ENCODE measurements at places on chromosomes 7 and 10.

GRCh38 chr10:23694921-23695824 is 256.3 kb downstream of the OTUD1 start:
- DNase-seq, result no peak

- no peak for DNase-seq
Measured at GRCh38 chr10:14433147-14433546, 102.4 kb upstream of the FRMD4A start.

DNA sequence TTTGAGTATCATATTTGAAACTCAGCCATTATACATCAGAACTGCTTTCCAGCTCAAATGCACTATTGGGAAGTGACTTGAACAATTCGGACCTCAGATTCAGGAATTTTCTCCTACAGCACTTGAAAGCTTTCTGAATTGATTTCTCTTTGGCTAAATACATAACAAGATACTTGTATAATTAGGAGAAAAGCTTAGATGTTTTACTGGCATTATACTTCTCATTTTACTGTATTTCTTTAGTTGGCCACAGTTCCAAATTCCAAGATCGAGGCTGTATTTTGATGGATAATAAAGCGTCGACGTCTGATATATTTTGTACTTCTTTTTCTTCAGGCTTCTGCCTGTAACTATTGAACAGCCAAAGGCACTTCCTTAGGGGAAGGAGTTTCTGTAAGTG is 26.7 kb upstream of the LYZL2 start:
- DNase-seq, result no peak

DNA sequence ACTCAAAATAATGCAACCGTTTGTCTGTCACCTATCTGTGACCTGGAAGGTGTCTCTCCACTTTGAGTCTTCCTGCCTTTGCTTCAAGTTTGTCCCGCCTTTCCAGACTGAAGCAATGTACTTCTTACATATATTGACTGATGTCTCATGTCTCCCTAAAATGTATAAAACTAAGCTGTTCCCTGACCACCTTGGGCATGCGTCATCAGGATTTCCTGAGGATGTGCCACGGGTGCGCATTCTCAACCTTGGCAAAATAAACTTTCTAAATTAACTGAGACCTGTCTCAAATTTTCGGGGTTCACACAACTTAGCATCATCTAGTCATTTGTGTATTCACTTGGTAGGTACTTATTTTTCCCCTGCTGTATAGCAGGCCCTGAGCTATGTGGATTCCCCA is 65.3 kb upstream of the JCAD start:
- DNase-seq, result no peak

DNA sequence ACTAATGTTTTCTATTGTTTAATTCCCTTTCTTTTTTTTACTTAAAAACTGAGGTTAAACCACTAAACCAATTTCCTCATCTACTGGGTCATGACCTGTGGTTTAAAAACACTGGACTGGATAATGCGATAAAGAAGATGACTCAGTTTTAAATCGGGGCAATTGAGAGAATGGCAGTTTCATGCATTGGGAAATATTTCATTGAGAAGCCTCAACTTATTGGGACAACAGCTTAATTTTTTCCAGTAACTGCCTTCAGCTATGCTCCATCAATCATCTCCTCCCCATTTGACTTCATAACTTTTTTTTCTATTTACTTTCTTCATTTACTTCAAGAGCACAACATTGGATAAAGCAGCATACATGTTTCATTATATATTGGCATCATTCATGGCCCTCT is 61.8 kb upstream of the MET start:
- DNase-seq, result no peak

- no peak for DNase-seq
Measured at GRCh38 chr10:131363416-131363815, 51.9 kb upstream of the TCERG1L start.

DNA sequence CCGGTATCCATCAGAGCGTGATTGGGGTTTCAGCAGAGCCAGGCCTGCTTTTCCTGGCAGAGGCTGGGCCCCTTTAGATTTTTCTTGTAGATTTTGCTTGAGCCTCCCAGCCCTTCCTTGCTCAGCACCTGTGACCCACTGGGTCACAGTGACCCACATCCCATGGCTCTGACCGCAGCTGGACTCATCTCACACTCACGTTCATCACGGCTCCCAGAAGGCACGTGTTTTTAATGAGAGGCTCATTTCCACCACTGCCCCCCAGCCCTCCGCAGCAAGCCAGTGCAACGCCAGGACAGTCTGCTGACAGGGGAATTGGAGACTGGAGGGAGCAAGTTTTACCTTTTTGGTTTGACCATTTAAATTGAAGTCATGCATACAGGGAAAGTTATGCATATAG is 155.7 kb downstream of the CUX1 start:
- DNase-seq, result no peak

DNA sequence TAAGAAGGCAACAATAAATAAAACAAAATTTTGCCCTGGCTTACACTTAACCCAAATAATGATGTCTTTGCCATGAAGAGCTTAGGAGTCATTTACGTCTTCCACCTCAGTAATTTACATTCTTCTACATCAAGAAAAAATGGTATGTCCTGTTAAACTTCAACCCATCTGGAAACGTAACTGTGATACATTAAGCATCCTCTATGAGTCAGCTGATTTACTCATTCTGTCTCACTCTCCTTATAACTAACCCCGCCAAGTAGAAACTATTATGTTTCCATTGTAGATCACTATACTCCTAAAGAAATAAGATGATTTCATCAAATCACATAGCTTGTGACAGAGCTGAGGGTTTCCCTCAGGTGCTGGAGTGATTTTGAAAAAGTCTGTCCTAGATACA is 330.7 kb downstream of the CDC14C start:
- no peak for DNase-seq

DNA sequence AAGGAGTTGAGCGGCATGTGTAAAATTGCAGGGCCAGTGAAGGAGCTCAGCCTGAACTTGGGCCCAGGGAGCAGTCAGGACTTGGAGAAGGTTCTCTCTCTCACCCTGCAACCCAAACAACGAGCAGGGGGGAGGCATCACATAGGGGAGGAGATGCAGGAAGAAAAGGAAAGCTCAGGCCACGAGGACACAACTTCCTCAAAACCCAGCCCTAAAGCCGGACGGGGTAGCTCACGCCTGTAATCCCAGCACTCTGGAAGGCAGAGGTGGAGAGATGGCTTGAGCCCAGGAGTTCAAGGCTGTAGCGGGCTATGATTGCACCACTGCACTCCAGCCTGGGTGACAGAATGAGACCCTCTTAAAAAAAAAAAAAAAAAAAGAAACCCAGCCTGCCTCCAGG is 629.1 kb downstream of the PARD3 start:
- DNase-seq, result no peak

DNA sequence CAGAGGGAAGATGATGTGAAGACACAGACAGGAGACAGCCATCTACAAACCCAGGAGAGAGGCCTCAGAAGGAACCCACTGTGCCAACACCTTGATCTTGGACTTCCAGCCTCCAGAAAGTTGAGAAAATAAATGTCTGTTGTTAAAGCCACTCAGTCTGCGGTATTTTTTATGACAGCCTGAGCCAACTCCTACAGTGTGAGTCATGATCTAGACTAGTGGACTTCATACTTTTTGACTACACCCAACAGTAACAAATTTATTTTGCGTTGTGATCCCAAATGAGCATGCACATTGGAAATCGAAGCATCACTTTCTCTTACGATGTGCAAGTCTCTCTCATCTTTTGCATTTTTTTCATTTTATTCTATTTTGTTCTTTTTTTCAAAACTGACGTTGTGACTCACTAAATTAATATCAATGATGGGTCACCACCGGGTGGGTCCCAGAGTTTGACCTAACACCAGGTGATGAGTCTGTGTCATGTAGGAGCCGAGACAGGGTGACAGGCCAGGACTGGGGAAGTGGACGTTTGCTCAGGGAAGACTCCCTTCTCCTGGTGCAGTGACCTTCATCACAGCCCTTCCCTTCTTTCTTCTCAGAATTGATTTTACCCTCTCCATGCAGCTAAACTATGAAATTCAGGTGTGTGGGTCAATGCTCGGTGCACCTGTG is 28.9 kb downstream of the PHYH start:
- no peak for DNase-seq

- no peak for DNase-seq
Measured at GRCh38 chr10:99661377-99661763, 2.1 kb downstream of the ENTPD7 start.

DNA sequence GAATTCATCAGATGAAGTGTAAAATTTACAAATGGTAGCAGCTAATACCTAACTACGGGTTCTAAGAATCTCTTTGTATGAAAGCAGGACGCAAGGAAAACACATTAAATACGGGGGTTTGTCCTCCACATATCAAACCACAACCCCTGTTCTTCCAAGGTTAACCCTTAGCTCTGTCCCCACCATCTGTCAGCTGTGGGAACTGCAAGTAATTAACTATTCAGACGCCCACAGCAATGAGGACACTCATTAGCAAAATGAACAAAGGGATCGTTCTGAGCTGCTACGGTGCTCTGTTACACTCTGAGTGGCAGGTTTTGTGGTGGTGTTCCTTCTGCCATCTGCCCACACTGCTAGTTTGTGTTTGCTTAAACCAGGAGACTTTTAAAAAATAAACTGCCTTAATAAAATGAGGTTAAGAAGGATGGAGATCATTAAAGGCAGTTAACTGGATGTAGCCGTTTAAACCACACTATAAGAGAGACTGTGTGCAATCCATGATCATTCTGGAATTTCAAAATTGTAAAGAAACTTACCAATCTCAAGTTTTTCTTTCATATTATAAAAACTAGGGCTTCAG is 51.4 kb downstream of the C10orf67 start:
- DNase-seq, result no peak

DNA sequence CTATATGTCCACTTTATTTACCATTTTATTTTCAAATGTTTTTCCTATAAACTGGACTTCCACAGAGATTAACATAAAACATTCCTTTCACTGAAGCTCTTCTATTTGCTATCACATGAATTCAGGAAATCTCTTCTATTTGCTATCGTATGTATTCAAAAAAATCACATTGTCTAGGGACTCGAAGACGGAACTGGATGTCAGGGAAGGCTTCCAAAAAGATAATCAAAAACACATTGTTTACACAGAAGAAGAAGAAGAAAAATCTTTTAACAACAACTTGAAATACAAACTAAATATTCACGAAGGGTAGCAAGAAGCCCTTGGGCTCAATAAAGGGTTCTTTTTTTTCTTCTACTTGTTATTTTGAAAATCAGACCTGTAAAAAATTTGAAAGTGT is 426.1 kb upstream of the LRRN3 start:
- no peak for DNase-seq

DNA sequence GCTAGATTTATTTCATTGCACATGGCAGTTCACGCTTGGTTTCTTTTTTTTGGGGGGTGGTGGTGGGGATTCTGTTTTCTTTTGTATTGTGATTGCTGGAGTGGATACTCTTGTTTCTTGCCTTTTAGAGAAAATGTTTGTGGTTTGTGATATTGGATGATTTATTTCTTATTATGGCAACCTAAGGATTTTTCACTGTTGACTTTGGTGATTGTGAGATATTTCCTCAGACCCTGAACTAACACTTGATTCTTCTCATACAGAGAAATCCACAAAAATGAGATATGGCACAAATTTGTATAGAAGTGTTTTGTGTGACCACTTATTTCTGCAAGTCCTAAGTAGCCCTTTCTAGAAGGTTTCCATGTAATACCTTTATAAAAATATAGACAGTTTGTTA is 871.1 kb downstream of the LRMDA start:
- no peak for DNase-seq

- no peak for DNase-seq
Measured at GRCh38 chr10:130571674-130572073, 435.5 kb downstream of the GLRX3 start.

- no peak for DNase-seq
Measured at GRCh38 chr10:64316416-64316815, 795.2 kb downstream of the REEP3 start.

DNA sequence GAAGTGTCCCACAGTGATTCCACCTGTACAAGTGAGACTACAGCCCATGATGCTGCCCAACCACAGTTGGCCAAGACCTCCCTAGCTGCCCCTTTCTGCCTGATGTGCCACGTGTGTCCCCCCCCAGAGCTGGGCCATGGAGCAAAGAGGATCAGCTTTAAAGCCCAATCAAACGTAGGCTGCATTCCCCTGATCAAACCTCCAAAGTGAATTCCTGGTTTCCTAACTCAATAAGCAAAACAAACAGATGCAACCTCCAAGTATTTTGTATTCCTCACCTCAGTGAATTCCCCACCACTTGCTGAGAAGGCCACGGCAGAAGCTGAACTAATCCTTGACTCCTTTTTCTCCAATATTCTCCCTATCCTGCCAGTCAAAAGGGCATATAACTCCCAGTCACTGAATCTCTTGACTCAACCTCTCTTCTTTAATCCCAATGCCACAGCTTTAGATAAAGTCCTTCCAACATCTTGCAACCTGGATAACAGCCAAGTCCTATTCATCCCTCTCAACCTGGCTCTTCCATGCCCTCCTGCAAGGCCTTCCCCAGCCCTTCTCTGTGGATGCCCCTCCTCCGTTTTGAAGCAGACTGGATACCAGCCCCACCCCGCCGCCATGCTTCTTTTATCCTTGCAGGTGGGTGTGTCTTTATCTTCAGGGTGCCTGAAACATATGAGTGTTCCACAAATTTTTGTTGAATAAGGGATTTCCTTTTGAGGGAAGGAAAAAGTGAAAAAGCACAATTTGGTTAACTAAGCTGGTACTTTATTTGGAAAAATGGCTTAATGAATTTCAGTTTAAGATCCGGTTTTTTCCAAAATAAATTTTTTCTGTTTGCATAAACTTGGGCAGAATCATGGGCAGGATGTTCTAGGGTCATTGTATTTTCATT is 285.2 kb upstream of the MKLN1 start:
- DNase-seq, result no peak

GRCh38 chr7:1716263-1717094 is 46.4 kb downstream of the ELFN1 start:
- no peak for DNase-seq

DNA sequence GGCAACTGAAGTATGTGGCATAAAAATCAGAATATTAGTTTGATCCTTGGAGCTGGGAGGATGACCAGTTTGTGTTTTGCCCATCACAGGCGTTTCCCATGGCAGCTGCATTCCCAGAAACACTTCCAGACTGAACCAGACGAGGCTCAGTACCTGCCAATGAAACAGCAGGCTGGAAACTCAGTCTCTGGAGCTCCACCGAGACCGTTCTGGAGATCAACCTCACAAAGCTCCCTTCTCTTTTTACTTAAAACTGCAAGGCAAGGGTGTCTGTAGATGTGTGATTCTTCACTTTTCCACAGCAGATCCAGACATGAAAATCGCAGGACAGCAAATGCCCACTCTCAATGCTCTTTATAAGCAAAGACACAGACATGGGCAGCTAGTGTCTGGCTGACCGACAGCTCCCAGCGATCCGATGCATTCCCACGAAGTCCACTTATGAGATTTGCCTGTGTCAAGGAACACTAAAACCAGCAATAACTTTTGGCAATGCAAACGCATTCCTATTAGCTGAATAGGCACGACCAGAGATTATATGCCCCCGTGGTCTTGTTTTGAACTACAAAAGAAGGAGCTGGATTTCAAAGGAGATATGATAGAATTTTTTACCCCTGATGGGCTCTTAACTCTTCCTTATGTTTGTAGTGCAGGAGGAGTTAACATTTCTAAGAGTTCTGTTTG is 72.6 kb downstream of the ADAM12 start:
- no peak for DNase-seq

- DNase-seq, result no peak
Measured at GRCh38 chr10:69457771-69458237, 6.5 kb downstream of the TSPAN15 start.

Data from NCI-H510A (cell line).